ENCODE measurements at places on chromosomes 7 and 10. TPM values are rescaled to one million over a fixed set of nuclear protein-coding genes. Genes with fewer than 3 reads are reported as not detected.

DNA sequence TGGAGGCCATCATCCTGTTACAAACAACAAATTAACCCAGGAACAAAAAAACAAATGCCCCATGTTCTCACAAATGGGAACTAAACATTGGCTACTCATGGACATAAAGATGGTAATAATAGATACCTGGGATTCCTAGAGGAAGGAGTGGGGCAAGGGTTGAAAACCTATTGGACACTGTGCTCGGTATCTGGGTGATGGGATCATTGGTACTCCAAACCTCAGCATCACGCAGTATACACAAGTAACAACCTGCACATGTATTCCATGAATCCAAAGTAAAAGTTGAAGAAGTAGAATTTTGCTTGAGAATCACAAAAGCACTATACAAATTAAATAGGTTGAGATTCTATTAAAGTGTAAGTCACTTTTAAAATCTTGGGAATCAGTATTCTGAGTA is 16.7 kb downstream of the GHITM start:
- no peak for DNase-seq

GRCh38 chr7:12800486-12800885 is 113.1 kb downstream of the ARL4A start:
- DNase-seq, result no peak

DNA sequence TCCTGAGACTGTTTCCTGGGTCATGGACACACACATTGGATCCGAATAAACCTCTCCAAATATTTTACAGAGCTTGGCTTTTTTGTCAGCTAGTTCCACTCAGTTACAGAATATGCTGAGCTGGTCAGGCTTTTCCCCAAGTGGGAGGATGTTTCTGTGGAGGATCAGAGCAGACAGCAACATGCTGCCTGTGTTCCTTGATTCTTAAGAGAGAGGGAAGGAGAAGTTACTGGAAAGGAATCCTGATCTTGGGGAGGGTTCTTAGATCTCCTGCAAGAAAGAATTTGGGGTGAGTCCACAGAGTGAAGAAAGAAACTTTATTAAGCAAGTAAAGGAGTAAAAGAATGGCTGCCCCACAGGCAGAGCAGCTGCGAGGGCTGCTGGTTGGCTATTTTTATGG is 76.8 kb upstream of the RPA3 start:
- no peak for DNase-seq

DNA sequence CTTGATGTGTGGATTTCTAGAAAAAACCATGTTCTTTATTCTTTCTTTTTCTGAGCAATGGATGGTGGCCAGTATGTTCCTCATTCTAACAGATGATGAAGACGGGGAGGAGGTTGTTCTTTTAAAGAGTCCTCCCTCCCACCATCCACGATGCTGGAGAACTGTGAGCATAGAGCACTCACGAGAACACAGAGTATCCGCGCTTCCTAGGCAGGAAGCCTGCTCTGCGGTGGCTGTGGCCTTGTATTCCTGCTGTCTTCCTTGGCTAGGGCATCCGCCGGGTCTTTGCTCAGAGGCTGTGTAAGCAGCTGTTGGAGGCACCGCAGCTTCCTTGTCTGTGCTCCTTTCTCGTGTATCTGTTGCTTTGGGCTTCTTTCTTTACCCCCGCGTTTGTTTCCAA is 214.2 kb downstream of the CCDC3 start:
- DNase-seq, result no peak

- DNase-seq, result peak; percentile 89
Observed at GRCh38 chr7:131692131-131692960, 135.9 kb upstream of the PODXL start.

- peak; percentile 83 for DNase-seq
Observed at GRCh38 chr7:114392686-114393085, 21.9 kb upstream of the FOXP2 start.

- no peak for DNase-seq
Observed at GRCh38 chr7:11810043-11810625, 21.9 kb downstream of the THSD7A start.

DNA sequence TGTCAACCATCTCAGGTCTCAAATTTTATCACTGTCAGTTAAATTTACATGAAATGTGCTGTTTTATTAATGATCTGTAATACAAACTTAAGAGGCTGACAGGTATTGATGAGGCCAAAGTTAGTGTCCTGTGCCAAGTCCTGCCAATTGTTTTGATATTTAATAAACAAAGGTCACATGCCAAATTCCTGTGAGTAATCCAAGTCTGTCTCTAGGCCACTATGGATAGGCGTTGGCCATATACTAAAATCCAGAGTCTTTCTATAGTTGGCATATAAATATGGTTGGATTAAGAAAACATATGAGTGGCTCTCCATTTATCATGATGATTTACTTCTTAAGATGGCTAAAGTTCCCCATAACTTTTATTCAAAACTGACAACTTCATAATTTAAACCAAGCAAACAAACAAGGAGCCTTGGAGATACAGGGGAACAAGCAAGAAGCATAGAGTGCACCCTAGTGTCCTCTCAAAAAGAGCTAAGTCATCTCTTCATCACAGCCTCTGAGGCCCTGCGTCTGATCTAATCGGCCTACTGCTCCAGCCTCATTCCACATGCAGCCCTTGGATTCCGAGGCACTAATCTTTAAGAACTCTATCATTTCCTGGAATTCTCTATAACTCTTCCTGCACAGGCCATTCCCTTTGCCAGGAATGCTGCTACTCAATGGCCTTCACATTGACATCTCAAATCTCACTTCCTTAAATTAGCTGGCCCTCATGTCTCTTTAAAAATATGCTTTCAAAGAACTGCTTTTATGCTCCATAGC is 32.7 kb upstream of the NRCAM start:
- no peak for DNase-seq

- DNase-seq, result no peak
Observed at GRCh38 chr7:17557251-17557671, 258.8 kb downstream of the AHR start.

- DNase-seq, result no peak
Observed at GRCh38 chr7:77378584-77378983, 37.6 kb downstream of the GSAP start.

- DNase-seq, result no peak
Observed at GRCh38 chr7:73521636-73522104, 423 bp downstream of the BAZ1B start.

DNA sequence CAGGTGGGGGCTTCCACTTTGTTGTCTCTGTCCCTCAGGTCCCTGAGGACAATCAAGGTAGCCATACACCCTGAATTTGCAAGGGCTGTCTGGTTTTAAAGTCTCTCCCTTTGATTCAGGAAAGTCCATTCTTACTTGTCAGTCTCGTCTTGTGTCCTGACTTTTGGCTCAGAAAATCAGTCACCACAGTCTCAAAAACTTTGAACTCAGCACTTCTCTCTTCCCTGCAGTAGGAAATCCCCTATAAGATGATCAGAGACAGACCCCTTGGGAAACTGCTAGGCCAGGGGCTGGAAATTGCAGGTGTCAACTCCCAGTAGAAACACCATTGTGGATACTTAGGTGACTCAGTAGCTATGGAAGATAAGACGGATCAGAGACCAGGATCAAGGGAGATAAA is 73.1 kb downstream of the CDC123 start:
- DNase-seq, result no peak

- DNase-seq, result no peak
Observed at GRCh38 chr7:112889834-112890438, 99.7 kb upstream of the TMEM168 start.

- DNase-seq, result peak; percentile 67
Observed at GRCh38 chr10:71213127-71213621, 804 bp downstream of the UNC5B start.

DNA sequence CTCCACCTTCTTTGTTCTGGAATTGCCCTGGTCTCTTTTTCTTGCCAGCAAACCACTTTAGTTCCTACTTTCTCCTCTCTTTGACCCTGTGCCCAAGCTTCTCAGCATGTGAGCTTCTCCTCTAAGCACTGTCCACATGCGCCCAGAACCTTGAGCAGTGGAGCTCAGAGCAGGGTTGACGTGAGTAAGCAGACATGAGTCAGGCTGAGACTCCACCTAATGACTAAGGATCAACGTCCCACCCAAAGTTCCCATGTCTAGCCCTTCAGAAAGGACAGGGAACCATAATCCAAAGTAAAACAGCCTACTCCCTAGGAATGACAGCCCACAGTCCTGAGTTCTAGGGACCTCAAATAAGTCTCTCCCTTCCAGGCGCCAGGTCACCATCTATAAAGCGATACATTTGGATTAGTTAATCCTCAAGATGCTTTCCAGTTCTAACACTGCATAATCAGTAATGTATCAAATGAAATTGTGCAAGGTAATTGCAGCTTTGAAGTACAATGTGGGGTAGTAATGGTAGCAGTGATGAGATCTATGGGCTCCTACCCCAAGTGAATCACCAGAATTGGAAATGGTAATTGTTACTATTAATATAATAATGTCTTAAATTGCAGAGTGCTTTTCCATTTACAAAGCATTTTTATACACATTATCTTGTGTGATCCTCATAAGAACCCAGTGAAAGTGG is 44.5 kb downstream of the KCNMA1 start:
- peak; percentile 93 for DNase-seq

- DNase-seq, result no peak
Observed at GRCh38 chr7:14446829-14447228, 455.7 kb downstream of the DGKB start.

DNA sequence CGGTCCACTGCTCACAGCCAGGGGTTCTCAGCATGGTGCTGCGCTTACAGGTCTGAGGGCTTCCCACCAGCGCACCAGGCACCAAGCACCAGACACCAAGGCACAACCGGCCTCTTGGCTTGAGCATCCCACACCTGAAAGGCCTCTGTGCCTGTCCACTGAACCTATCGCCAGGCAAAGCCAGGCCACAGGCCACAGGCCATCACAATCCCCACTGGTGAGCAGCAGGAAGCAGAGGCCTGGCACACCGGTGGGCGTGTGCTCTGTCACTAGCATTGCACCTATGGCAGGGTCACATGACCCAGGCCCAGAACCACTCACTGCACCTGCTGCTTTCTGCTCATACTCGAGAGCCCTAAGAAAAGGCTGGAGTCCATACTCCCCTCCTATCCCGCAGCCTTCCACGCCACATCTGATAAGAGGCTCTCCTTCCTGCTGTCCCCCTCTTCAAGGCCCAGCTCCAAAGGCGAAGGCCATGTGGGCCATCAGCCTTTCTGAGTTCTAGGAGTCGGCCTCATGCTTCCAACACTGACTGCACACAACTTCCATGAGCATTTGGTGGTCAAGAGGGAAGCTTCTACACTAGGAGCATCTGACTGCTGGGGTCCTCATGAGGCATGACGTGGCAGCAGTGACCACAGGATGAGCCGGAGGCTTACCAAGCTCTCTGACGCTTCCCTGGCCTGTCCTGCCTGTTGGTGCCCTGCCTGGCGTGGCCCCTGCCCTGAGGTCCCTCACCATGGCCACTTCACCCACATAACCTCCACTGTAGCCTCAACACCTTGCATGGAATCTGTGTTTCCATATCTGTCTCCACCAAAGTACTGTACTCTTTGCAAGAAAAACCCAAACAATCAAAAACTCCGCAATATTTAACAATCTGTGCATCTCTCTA is 166.3 kb downstream of the TNS3 start:
- no peak for DNase-seq

- no peak for DNase-seq
Observed at GRCh38 chr7:24889611-24890010, 90.4 kb downstream of the OSBPL3 start.

DNA sequence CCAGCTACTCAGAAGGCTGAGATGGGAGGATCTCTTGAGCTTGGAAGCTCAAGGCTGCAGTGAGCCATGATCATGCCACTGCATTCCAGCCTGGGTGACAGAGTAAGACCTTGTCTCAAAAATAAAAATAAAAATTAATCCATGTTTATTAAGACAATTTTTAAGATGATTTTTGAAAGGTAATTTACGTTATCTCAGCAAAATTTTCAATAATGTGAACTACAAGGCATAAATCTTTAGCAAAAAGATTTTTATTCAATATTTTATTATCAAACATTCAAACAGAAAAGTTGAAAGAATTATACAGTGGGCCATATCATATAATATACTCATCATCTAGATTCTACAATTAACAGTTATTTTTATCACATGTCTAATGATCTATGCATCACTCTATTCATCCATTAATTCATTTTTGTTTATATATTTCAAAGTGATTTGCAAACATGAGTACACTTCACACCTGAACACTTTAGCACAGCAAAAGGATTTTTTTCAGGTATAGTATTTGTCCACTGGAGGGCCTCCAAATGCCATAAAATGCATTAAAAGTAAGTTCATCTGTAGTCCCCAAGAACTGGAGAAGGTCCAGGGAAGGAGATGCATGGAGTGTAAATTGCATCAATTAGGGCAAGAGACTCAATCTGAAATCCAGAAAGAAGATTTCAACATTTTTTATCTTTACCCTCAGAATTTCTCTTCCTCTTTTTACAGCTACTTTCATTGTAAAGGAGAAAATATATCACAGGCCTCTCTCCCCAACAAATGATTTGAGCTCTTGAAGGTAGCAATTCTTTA is 38.6 kb upstream of the RSBN1L start:
- DNase-seq, result peak; percentile 11

- DNase-seq, result no peak
Observed at GRCh38 chr7:101905203-101905865, 87.9 kb downstream of the CUX1 start.

GRCh38 chr7:77778535-77778934 is 19.7 kb downstream of the TMEM60 start:
- no peak for DNase-seq

DNA sequence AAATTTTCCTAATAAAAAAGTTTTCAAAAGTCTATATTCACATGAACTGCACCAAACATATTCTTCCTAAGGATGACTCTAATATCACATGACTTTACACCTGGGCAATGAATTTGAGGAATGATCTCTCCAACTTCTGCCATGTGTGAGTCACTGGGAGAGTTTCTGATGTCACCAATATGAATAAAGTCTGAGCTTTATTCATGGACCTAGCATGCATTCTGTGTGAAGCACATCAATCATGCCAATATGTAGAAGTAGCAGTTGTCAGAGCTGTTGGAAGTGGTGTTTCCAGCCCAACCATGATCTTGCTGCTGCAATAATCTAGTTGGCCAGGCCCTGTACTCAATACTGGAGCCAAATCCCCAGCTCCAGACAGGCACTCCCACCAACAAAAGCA is 91.7 kb upstream of the IFRD1 start:
- no peak for DNase-seq

- no peak for DNase-seq
Observed at GRCh38 chr10:121904888-121905287, 22.9 kb downstream of the ATE1 start.

GRCh38 chr10:96831200-96831866 is 765 bp upstream of the LCOR start:
- DNase-seq, result no peak

GRCh38 chr10:96441987-96442643 is 71.6 kb downstream of the TLL2 start:
- DNase-seq, result no peak

SLF2 gene
- 31.3 TPM for total RNA-seq

MALRD1 gene
- not detected for total RNA-seq

CUBN gene
- total RNA-seq, result 1.7 TPM

ZNF248 gene
- total RNA-seq, result 0.51 TPM

FAM25G gene
- total RNA-seq, result not detected

GLUD1 gene
- total RNA-seq, result 84.1 TPM

LIPM gene
- total RNA-seq, result not detected

ANXA8 gene
- total RNA-seq, result 10.1 TPM

TEX36 gene
- total RNA-seq, result not detected

AKR1D1 gene
- total RNA-seq, result not detected

TMEM176B gene
- 3.3 TPM for total RNA-seq

NKX1-2 gene
- total RNA-seq, result not detected

ANKRD26 gene
- 4.2 TPM for total RNA-seq

THNSL1 gene
- total RNA-seq, result 2.3 TPM

AZGP1 gene
- 0.74 TPM for total RNA-seq

All from Daoy (cell line).